ENCODE measurements at places on chromosomes 7 and 10.
A peak's percentile ranks its signal among the peaks of the same experiment; 100 is the strongest.

DNA sequence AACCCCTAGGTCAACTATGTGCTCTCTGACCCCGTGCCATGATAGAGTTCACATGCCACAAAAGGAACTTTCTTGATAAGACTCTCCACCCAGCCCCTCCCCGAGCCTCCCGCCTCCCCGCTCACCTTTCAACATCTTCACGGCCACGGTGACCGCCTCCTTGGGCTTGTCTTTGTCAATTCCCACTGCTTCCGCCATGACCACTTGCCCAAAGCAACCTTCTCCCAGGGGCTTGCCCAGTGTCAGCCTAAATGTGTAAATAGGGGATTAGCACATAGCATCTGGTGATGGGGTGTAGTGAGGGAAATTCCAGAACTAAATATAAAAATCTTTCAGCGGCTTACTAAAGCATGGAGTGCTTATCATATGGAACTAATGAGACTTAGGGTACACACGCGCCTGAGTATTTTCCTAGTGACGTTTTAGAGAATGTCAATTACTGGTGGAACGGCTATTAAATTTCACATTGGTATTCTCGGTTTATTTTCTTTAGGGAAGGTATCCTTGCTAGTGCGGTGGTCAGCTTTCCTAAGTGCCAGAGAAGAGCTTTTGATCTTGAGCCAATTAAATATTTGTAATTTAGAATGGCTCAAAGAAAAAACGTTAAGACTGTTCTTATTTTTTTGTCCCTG lies 97.4 kb downstream of the FGFR2 start:
- no peak for DNase-seq

DNA sequence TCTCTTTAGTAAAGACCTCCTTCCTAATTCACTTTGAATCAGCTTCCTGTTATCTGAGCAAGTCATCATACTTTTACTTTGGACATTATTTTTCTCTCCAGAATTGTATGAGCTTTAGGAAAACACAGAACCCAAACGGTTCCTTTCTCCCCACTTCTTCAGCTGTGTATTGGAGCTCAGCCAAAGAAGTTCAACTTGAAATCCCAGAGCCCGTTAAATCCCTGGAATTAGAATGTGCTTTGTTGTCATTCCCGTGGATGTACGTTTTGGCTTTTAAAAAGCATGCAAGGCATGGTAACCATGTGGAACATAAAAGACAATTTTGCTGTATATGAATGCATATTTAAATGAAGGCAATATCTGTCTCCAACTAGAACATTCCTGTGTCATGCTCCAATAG lies 46.6 kb downstream of the AGMO start:
- no peak for DNase-seq

DNA sequence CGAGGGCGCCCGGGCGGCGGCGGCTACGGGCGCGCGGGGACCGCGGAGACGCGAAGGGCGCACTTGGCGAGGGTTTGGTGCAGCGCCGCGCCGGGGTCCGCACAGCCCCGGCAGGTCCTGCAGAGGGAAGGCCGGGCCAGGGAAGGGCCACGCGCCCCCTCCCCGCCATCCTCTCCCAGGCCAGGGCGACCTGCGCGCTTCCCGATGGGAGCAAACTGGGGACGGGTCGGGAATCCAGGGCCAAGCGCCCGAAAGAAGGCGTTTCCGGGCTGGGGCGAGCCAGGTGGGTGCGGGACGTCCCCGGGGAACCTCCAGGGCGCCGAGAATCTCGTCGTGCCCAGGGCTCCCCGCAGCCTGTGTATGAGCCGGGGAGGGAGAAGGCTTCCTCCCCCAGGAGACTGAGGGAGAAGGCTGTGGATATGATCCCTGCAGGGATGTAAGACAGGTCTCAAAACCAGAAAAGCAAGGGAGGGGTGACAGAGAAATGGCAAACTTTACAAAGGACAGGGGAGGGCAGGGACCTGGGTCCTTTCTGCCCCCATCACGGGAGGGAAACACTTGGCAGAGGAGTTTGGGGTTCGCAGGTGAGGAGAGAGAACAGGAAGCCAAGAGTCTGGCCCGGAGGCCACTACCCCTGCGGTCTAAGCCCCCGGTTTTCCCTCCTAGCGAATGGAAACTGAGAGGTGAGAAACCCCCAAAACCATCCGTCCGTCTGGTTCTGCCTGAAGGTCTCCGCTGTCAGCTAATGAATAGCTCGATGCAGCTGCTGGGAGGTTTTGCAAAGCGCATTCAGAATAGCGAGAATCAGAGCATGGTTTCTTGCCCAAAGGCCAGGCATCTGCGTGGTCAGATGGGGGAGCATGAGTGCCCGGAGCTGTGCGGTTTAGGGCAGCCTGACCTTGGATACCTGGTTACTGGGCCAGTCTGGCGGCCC lies 674 bp downstream of the AMZ1 start:
- peak; percentile 45 for DNase-seq

- DNase-seq: no peak
These were observed 18.2 kb downstream of the TBC1D12 start for GRCh38 chr10:94420516-94420915.

- no peak for DNase-seq
These were observed 267.7 kb upstream of the SEMA3A start for GRCh38 chr7:84462259-84462658.

DNA sequence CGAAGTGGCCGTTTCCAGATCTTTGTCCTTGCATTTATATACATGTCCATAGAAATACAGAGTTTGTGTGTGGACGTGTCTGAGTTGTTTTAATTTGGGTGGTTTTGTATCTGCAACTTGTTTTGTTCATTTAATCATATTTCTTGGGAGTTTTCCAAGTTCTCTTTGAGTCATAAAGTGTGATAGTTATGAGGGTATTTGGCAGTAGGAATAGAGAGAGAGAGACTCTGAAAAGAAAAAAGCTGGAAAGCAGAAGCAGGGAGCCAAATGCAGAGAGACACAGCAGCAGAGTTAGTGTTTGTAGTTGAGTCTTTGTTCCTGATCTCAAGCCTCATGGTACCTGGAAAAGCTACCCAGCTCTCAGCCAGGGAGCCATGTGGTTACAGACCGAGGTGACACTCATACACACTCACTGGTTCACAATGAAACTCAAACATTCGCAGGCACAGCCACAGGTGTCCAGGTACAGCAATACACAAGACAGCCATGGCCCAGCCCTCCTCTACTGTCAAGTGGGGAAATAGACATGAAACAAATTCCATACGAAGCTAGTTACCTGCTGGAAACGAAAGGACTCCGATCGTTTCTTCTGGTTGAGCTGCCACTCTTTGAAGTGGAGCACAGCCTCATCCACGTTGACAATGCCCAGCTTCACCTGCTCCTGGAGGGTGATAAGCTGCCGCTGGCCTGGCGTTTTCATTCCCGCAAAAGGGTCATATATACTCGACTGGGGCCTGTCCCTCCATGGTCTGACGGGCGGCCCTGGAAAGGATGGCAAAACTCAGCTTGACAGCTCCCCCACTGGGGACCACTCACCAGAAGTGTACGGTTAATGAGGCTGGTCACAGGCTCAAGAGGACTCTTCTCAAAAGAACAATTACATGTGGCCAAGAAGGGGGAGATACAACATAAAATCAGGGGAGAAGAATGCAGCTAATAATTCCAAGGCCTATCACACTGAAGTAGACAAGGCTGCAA lies 33.3 kb upstream of the TM9SF3 start:
- no peak for DNase-seq

GRCh38 chr10:72048450-72049124 lies 39.8 kb downstream of the SPOCK2 start:
- peak; percentile 95 for DNase-seq

GRCh38 chr10:89357975-89358374 lies 19.9 kb upstream of the IFIT1B start:
- no peak for DNase-seq

DNA sequence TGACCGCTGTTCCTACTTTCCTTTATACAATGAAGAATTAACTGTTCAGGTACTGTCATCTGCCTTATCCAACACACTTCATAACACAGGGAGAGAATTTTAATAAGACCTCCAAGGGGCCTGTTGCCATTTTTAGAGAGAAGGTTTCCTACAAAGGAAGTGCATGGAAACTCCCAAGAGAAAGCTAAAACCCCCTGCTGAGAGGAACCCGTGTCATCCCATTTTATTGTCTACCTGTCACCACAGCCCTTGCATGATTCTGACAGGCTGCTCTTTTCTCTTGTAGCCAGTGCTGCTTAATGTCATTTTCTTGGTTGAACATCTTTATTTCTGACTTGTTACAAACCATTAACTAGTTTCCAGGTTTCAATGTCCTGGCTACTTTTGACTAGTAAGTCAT lies 98.4 kb downstream of the SNX10 start:
- no peak for DNase-seq

- no peak for DNase-seq
These were observed 219.7 kb upstream of the ZMIZ1 start for GRCh38 chr10:78849115-78849514.

DNA sequence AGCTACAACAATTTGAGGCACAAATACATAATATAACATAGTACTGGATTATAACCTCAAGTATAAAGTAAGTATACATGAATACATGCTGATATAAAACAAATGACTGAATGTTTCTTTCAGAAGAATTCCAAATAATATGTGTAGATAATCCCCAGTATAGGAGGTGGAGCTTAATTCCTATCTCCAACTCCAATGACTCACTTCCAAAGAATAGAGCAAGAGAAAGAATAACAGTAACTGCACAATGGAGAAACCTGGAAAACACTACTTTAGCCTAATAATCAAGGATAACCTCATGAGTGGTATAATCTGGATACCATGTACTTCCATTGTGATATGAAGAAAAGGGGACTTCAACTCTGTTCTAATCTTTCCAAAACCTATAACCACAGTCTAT lies 13.7 kb upstream of the SEMA3C start:
- DNase-seq: no peak

DNA sequence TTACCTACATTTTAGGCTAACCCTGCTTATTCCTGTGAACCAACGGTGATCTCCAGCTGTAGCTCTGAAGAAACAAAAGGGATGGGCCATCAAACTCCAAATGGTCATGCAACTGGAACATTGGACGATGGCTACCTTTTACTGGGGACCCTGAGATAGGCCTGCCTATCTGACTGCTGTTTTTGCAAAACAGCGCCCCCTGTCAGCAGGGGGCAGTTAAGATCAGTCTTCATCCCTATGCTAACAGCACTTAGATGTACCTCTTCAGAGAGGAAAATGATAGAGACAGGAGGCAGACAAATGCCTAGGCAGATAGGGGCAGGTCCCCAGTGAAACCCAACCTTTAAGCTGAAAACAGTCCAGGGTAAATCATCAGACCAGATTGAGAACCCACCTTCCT lies 1085.4 kb upstream of the SORCS1 start:
- DNase-seq: no peak

DNA sequence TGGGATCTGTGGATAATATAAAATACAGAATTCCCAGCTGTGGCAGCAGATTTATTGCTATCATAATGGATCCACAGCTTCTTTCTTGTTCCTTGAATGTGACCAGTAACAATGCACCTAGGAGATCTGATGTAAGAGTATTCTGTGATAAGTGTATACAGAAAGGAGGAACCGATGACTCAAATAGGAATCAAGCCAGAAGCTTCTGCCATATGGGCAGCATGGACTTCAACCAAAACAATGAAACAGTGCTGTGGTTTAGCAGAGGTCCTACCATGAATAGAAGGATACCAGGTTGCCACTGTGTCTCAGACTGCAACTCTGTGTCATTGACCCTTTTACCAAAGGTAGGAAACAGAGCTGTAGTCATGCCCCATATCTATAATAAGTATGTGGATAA lies 81.8 kb downstream of the PTPRZ1 start:
- no peak for DNase-seq

DNA sequence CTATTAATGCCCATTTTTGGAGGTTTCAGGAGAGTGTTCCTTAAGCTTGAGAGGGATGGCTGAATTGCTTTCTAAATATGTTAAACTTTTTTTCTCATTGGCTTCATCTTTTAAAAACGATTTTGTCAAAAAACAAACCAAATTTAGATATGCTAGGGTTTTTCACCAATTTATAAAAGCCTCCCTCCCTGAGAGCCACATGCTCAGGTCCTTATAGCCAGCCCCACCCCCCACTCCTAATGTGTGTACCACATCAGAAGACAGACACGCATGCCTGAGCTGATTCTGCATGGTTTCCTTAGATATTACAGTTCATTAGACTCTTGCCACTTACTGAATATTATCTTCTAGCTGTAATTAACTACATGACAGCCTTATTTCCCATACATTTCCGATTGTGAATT lies 2.0 kb downstream of the CUL1 start:
- no peak for DNase-seq

GRCh38 chr10:93083743-93084539 lies 10.2 kb downstream of the CYP26A1 start:
- DNase-seq: no peak

DNA sequence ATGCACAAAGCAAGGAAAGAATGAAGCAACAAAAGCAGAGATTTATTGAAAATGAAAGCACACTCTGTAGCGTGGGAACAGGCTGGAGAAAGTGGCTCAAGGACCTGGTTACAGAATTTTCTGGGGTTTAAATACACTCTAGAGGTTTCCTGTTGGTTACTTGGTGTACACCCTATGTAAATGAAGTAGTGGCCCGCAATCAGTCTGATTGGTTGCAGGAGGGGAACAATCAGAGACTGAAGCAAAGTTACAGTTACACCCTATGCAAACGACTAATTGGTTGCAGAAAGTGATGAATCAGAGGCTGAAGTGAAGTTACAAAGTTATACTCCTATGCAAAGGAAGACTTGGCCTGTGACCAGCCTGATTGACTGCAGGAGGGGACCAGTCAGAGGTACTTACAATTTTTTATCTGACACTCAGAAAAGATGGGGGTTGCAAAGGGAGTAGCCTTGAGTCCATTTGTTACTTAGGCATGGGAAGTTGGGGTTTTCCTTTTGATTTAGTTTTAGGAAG lies 3.6 kb upstream of the MTPN start:
- no peak for DNase-seq

- DNase-seq: no peak
These were observed 46.0 kb downstream of the GBF1 start for GRCh38 chr10:102291221-102291905.

DNA sequence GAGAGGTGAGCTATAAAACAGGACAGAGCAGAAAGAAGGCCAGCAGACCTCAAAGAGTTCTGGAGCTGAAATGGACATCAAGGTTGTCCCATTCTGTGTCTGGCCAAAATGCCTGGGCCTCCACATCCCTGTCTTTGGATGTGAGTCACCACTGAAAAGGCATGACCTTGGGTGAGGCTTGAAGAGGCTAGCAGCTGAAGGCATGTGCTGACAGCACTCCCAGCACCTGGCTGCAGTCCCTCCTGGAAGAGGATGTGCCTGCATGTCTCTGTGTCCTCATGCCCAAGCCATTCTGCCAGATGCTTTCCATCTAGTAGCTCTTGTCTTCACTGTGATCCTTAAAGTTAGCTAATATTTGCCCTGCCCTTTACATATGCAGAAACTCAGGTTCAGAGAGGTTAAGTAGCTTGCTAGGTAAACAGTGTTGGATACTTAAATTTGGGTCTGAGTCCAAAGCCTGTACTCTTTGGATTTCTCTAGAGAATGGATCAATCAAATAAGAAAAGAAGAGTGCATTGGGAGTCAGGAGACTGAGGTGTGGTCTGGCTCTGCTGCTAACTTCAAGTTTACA lies 35.8 kb downstream of the HECW1 start:
- DNase-seq: no peak
